ENCODE measurements at places on chromosomes 4 and X.

- no peak for DNase-seq
Measured at GRCh38 chr4:189613207-189613606, 327.5 kb upstream of the FRG1 start.

GRCh38 chr4:79184476-79184875 is 141.4 kb downstream of the NAA11 start:
- DNase-seq: no peak

- no peak for DNase-seq
Measured at GRCh38 chr4:40506492-40506891, 123.2 kb downstream of the RBM47 start.

DNA sequence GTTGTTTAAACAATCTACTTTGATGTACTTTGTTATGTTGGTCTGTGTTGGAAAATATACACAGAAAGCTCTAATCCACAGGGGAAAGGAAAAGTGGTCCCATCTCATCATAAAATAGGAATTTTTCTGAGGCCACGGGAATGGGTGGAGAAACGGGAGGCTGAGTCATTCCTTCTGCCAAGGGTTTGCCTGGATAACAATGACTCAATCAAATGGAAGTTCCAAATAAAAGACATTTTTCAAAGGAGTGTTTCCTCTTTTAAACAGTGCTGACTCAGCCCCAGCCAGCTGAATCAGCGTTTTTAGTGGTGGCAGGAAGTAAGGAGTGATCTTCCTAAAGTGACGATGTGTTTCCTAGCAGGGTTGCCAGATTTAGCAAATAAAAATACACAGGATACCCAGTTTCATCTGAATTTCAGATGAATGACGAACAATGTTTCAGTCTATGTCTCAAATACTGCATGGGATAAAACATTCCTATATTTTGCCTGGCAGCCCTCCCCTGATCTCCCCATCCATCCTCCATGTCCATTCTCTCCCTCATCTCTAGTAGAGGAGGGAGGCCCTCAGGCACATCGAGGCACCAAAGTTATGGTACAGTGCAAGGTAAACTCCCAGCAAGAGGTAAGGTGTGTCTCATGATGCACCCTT is 345.4 kb upstream of the GATB start:
- DNase-seq: peak; percentile 73

DNA sequence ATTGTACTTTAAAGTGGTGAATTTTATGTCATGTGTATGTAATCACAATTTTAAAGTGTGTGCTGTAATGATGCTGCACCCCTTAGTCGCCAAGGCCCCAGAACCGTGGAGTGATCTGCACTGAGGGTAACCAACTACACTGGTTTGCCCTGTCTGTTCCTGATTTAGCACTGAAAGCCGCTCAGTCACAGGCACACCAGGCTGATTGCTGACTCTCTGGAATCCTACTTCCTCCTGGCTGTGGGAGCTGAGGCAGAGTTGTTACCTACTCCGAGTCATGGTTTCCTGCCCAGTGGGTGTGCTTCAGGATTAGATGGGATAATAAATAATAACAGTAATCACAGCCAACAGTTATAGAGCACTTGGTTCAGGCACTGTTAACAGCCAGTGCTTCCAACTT is 645.4 kb downstream of the BCOR start:
- no peak for DNase-seq

DNA sequence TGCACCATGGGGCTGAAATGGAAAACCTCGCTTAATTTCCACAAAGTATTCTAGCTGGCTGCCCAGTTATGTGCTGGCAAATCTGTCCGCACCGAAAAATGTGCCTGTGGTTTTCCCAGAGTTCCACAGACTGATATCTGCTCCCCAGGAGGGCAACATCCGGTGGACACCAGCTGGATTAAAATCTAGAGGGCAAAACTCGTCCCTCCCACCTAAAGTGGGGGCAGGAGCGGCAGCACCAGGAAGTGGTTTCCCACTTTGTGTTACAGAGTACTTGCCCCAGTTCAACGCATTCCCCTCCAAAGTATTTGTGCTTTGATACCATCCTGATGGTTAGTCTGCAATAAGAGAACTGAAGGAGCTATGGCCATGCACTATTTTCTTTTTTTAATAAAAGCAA is 187.6 kb downstream of the TSPAN5 start:
- no peak for DNase-seq

- no peak for DNase-seq
Measured at GRCh38 chr4:71498002-71498401, 159.2 kb downstream of the SLC4A4 start.

DNA sequence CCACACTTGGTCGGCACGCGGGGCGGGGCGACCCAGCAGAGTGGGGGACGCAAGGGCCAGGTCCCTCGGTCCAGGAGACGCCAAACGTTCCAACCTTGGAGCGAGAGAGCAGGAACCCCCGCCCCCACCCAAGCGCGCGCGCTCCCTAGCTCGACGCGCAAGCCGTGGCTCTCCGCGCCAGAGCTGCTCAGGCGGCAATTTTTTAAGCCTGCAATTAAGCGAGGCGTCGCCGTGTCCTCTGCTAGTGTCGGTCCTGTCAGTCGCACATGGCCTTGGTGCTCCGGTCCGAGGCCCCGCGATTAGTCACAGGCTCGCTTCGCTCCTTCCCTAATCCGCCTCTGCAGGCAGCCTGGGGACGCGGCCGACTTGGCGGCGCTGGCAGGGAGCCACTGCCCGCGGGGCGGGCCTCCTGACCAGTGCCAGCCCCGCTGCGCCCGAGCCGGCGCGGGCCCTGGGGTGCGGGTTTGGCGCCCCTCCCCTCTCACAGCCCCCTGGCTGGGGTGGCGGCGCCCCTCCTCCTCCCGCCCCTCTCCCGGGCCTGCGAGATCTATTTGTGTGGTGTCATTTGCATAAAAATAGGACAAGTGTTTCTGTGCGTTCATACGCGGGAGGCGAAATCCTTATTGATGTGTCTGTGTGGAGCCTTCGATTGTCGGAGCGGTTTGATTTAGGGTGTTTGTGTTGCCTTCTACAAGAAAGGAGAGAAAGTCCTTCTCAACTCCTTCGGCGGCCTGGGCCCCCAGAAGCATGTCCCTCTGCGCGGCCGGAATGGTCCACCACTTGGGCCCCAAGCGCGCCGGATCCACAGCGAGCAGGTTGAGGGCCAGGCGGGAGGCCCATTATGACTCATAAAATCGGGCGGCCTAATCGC is 9.8 kb upstream of the BCOR start:
- DNase-seq: no peak

- DNase-seq: no peak
Measured at GRCh38 chr4:33268776-33269175, 2548.6 kb downstream of the PCDH7 start.

GRCh38 chrX:39777623-39778025 is 320.1 kb downstream of the BCOR start:
- DNase-seq: no peak

DNA sequence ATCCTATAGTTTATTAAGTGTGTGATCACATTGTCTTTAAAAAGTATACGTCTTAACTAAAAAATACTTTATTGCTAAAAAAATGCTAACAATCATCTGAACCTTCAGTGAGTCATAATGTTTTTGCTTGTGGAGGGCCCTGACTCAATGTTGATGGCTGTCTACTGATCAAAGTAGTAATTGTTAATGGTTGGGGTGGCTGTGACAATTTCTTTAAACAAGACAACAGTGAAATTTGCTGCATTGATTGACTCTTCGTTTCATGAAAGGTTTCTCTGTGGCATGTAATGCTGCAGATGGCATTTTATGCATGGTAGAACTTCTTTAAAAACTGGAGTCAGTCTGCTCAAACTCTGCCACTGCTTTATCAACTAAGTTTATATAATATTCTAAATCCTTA is 101.4 kb upstream of the IL15 start:
- no peak for DNase-seq

Measured in Panc1 (cell line).